ENCODE measurements at places on chromosomes 11 and 22. TPM values are rescaled to one million over a fixed set of nuclear protein-coding genes. Genes with fewer than 3 reads are reported as not detected.

The RTCB gene
- 54.8 TPM for total RNA-seq

The GAL3ST1 gene
- total RNA-seq = 0.12 TPM

The SCGB1C1 gene
- total RNA-seq = not detected

The BACE1 gene
- 34.3 TPM for total RNA-seq

The TTC36 gene
- not detected for total RNA-seq

The OR52N2 gene
- not detected for total RNA-seq

The FBLN1 gene
- total RNA-seq = 189 TPM

The NOX4 gene
- total RNA-seq = 0.12 TPM

The SULT4A1 gene
- total RNA-seq = 0.58 TPM

The MIAT gene
- total RNA-seq = 0.17 TPM

The ANGPTL5 gene
- not detected for total RNA-seq

The TECTA gene
- total RNA-seq = 0.26 TPM
